CD4-positive, CD25-positive, alpha-beta regulatory T cell (primary cell): ENCODE measurements at places on chromosomes 3 and 15. TPM values are rescaled to one million over a fixed set of nuclear protein-coding genes. Genes with fewer than 3 reads are reported as not detected.

DNA sequence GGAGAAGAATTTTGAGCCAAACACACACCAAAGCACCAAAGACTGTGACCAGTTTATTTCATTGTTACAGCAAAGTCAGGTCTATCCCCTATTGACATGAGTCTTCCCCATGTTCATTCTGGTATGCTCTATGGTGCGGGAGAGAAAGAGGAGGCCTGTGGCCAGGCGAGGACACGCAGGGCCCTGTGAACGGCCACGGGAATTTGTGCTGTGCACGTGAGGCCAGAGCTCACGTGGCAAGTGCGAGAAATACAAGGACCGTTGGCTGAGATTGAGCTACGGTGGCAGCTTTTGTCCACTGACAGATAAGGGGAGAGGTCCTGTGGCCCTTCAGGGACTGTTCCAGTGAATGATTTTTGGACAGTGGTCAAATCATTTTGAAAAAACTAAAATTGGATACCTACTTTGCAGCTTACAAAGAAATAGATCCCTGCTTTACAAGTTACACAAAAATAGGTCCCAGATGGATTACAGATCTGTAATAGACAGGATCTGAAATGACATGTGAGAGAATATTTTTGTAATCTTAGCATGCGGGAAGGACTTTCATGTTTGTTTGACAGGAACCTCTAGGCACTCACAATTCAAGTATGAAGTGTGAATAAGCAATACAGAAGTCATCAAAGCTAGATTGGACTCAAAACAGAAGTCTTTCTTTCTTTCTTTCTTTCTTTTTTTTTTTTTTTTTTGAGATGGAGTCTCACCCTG, 9.2 kb downstream of the ZSCAN2 start:
- DNase-seq, result no peak
- H3K27ac ChIP-seq, result no peak overlapping the region
- no peak overlapping the region for H3K4me3 ChIP-seq
- peaks cover 9% of the 10 kb centered on the region for H3K4me1 ChIP-seq
- H3K36me3 ChIP-seq, result peaks cover 14% of the 10 kb centered on the region
- no peaks in the 10 kb centered on the region for H3K27me3 ChIP-seq

Gene SERPINI2
- not detected for total RNA-seq

DNA sequence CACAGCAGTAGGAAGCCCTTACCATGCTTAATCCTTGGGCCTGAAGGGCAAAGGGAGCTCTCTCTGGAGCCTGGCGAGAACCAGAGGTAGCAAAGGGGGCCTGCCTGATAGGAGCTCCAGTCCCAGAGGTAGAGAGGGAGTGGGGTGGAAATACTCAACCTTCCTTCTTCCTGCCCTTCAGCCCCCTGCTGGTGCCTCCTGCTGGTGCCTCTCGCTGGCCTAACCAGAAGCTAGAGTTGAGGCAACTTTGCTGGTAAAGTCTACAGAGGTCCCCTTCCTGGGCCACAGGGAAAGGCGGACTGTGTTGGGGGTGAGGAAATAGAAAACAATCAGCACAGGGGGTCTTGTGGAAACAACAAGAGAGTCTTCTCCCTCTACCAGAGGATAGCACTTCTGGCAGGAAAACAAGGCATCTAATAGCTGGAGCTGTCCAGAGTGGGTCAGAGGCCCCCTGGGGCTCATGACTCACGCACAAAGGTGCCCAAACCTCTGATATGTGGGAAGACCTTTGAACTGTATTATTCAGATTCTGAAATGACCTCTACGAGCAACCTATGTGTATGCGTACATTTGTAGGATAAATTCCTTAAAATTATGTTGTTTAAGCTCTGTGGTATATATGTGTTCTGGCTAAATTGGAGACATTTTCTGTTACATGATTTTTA, 133.9 kb downstream of the LRRC28 start:
- H3K4me1 ChIP-seq, result peaks cover 5% of the 10 kb centered on the region
- H3K36me3 ChIP-seq, result no peaks in the 10 kb centered on the region
- H3K27ac ChIP-seq, result no peak overlapping the region

- no peaks in the 10 kb centered on the region for H3K4me1 ChIP-seq
- H3K36me3 ChIP-seq, result no peaks in the 10 kb centered on the region
- H3K27me3 ChIP-seq, result no peaks in the 10 kb centered on the region
- no peak overlapping the region for H3K4me3 ChIP-seq
- no peak for DNase-seq
Observed at GRCh38 chr3:77913524-77914174, 873.8 kb downstream of the ROBO2 start.

GRCh38 chr15:95202569-95203349, 971.4 kb downstream of the MCTP2 start:
- no peak for DNase-seq
- no peaks in the 10 kb centered on the region for H3K4me1 ChIP-seq
- no peaks in the 10 kb centered on the region for H3K36me3 ChIP-seq
- H3K27ac ChIP-seq, result no peak overlapping the region
- H3K27me3 ChIP-seq, result no peaks in the 10 kb centered on the region
- H3K4me3 ChIP-seq, result no peak overlapping the region

- H3K4me3 ChIP-seq, result no peak overlapping the region
- DNase-seq, result no peak
- no peaks in the 10 kb centered on the region for H3K27me3 ChIP-seq
Observed at GRCh38 chr3:184184546-184185230, 1.3 kb upstream of the ABCF3 start.

Gene UBAP1L
- total RNA-seq, result 10.1 TPM

Gene SMAD6
- 0.27 TPM for total RNA-seq

DNA sequence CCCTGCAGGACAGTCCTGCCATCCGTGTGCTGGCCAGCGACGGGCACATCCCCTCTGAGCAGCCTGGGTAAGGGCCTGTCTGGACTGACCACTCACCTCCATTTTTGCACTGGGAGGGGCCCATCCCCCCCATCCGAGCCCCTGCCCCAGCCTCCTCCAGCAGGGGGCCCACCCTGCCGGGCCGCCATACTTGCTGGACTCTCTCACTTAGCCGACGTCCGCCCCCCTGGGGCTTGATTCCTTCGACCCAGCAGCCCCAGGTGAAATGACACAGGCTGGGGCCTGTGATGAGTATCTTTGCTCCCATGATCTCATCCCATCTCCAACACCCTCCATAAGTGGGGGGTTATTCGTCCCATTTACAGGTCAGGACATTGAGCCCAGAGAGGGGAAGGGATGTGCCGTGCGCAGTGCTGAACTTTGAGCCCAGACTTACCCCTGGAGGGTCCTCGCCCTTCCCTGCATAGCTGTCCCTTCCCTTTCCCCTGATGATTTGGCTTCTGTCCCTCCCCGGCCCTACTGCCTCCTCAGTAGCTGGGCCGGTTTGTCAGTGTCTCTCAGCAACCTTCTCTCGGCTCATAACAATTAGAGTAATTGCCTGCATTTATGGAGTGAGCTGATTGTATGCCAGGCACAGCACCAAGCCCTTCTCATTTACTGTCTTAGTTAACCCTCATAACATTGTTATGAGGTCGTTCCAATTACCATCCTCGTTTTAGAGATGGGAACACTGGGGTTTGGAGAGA, 4.2 kb downstream of the LMAN1L start:
- no peaks in the 10 kb centered on the region for H3K27me3 ChIP-seq
- H3K36me3 ChIP-seq, result no peaks in the 10 kb centered on the region
- H3K4me1 ChIP-seq, result peaks cover 4% of the 10 kb centered on the region
- no peak for DNase-seq
- H3K27ac ChIP-seq, result no peak overlapping the region
- no peak overlapping the region for H3K4me3 ChIP-seq

- no peak overlapping the region for H3K27ac ChIP-seq
- no peaks in the 10 kb centered on the region for H3K4me1 ChIP-seq
- no peak overlapping the region for H3K4me3 ChIP-seq
- H3K36me3 ChIP-seq, result no peaks in the 10 kb centered on the region
Observed at GRCh38 chr3:10479311-10479710, 26.1 kb downstream of the ATP2B2 start.

- no peak overlapping the region for H3K4me3 ChIP-seq
- no peak overlapping the region for H3K27ac ChIP-seq
- DNase-seq, result no peak
Observed at GRCh38 chr3:125651244-125651643, 55.9 kb upstream of the OSBPL11 start.

DNA sequence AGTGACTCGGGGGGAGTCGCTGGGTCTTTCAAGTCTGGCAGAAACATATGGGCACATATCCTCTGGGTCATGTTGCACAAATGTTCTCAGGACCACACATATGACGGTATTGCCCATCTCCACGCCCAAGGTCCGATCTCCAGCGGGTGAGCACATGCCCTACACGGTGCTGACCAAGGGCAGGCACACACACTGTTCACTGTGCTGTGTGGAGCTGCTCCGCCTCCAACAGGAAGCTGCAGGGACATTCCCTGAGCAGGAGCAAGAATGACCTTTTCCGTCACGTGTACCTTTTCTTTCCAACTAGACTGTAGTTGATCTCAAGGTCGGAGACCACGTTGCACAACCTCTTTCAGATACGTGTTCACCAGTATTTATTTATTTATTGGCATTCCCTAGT, 41.7 kb upstream of the B3GNT5 start:
- H3K27ac ChIP-seq, result no peak overlapping the region
- H3K4me3 ChIP-seq, result no peak overlapping the region
- DNase-seq, result no peak
- H3K27me3 ChIP-seq, result no peaks in the 10 kb centered on the region
- H3K36me3 ChIP-seq, result no peaks in the 10 kb centered on the region

DNA sequence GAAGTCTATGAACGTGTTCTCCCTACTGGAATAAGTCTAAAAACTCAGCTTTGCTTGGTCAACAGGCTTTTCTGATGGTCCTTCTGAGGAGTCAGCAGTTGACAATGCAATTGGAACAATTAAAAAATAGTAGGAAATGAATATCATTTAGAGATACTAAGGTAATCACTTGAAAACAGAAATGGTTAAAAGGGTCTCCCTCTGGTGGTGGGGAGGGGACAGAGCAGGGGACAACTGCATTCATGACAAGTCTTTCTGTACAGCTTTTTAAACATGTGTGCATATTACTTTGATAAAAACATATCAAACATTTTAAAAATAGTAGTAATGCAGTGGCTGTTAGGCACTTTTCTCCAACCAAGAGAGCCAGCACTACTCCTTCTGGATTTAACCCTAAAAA, 119.9 kb upstream of the FHIT start:
- DNase-seq, result no peak
- no peaks in the 10 kb centered on the region for H3K27me3 ChIP-seq
- H3K4me1 ChIP-seq, result no peaks in the 10 kb centered on the region

Gene CCR8
- 87.2 TPM for total RNA-seq
